ENCODE measurements at places on chromosomes 13 and 19.

GRCh38 chr13:23777575-23777870 lies 111.7 kb downstream of the MIPEP start:
- no peak for DNase-seq

- DNase-seq = no peak
These were observed 291.8 kb downstream of the TSHZ3 start for GRCh38 chr19:31057476-31057875.

DNA sequence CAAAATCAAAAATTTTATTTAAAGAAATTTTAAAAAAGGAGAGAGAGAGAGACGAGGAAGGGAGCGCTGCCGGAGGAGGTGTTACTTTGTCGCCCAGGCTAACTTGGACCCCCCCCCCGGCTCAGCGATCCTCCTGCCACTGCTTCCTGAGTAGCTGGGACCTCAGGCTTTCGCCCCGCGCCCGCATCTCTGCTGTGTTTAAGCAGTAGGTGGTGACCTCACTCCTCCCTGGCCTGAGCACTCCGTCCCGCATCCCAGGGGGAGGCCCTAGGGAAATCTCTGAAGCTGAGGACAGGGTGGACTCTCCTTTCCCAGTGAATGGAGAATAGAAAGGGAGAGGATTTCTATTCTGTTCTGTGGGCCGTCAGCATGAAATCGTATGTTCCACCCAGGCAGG lies 485 bp upstream of the ZNF845 start:
- DNase-seq = no peak

- DNase-seq = no peak
These were observed 23.0 kb upstream of the RFXAP start for GRCh38 chr13:36796052-36796451.

DNA sequence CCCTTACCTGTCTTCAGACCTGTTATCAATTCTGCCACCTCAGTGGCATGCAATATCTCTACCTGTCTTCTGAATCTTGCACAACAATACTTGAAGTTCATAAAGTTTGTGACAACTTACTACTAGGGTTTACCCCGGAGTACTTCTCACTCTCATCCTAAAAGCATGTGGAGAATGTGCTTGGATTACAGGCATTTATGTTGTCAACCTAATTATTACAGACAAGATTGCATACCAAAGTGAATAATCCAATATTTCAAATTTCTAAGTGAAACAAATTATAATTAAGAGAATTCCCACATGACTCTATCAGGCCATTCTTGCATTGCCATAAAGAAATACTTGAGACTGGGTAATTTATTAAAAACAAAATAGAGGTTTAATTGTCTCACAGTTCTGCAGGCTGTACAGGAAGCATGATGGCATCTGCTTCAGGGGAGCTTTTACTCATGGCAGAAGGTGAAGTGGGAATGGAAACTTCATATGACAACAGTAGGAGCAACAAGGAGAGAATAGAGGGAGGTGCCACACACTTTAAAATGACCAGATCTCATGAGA lies 661.0 kb upstream of the SPRY2 start:
- DNase-seq = no peak

GRCh38 chr19:13154241-13154778 lies 4.1 kb downstream of the IER2 start:
- no peak for DNase-seq
